Neural crest cell (in vitro differentiated cells): ENCODE measurements at places on chromosomes 7 and 10.

- no peak for DNase-seq
These were observed 90.6 kb upstream of the ODAD2 start for GRCh38 chr10:28089467-28089866.

GRCh38 chr7:108066486-108066885 lies 63.5 kb upstream of the LAMB1 start:
- DNase-seq = no peak

- DNase-seq = no peak
These were observed 162.0 kb upstream of the MGMT start for GRCh38 chr10:129305046-129305445.

DNA sequence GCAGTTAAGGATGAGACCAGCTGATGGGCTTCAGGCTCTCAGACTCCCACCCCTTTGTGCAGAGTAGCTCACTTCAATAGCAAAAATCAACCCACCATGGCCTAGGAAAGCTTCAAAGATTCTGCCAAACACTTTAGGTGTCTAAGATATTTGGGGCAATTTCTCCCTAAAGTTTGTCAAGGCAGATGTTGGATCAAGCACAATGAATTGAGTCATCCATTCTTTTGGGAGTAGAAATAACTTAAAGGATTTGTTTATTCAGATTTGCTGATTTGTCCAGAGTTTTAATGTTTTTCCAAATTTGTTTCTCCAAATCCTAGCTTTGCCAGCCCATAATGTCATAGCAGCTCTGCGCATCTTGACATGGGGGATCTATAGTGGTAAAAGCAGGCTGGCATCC lies 855.1 kb downstream of the LRMDA start:
- no peak for DNase-seq

GRCh38 chr7:154423231-154423630 lies 371.0 kb downstream of the DPP6 start:
- DNase-seq = no peak
